ENCODE measurements at places on chromosomes 5 and 9. TPM values are rescaled to one million over a fixed set of nuclear protein-coding genes. Genes with fewer than 3 reads are reported as not detected.

DNA sequence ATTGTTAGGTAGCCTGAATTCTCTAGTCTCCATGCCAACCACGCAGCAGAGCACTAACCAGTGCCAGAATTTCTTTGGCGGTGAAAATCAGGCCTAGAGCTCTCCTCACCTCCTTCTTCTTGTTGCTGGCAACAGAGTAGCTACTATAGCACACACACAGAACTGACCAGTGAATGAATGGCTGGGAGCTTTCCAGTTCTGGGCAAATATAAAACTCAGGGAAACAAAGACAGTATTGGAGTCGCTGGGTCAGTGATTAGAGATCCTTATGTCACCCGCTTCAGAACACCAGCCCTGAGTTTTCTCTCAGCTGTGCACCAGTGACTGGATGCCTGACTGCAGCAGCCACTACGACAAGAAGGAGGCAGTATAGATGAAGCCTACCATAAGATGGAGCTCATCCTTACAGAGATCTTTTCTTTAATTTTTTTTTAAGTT, 26.9 kb upstream of the FEM1C start:
- no peak for DNase-seq

- no peak for DNase-seq
These were observed 125.7 kb downstream of the SEMA6A start for GRCh38 chr5:116448870-116449427.

GRCh38 chr5:31832966-31833365, 194.0 kb downstream of the PDZD2 start:
- DNase-seq = peak; percentile 61

- no peak for DNase-seq
These were observed 24.0 kb upstream of the F2RL1 start for GRCh38 chr5:76794871-76795270.

- no peak for DNase-seq
These were observed 2.0 kb downstream of the ASPN start for GRCh38 chr9:92480291-92480771.

- DNase-seq = no peak
These were observed 22.9 kb upstream of the CAVIN4 start for GRCh38 chr9:100554935-100555401.

- no peak for DNase-seq
These were observed 24.9 kb downstream of the TENT2 start for GRCh38 chr5:79636981-79637733.

The RPL7A gene
- total RNA-seq = 840 TPM

Data from upper lobe of left lung (tissue), 6 donors.